ENCODE measurements at places on chromosomes 12 and 14. TPM values are rescaled to one million over a fixed set of nuclear protein-coding genes. Genes with fewer than 3 reads are reported as not detected.
A peak's percentile ranks its signal among the peaks of the same experiment; 100 is the strongest.

The ERH gene
- 295 TPM for total RNA-seq

- no peak for DNase-seq
- H3K36me3 ChIP-seq = no peaks in the 10 kb centered on the region
- peaks cover 24% of the 10 kb centered on the region for H3K4me1 ChIP-seq
- H3K27me3 ChIP-seq = peaks cover 13% of the 10 kb centered on the region
- no peak overlapping the region for H3K4me3 ChIP-seq
- H3K27ac ChIP-seq = no peak overlapping the region
Observed at GRCh38 chr14:22848351-22849164, 12.2 kb downstream of the MMP14 start.

The KRT6A gene
- not detected for total RNA-seq

The TROAP gene
- total RNA-seq = 75.1 TPM

DNA sequence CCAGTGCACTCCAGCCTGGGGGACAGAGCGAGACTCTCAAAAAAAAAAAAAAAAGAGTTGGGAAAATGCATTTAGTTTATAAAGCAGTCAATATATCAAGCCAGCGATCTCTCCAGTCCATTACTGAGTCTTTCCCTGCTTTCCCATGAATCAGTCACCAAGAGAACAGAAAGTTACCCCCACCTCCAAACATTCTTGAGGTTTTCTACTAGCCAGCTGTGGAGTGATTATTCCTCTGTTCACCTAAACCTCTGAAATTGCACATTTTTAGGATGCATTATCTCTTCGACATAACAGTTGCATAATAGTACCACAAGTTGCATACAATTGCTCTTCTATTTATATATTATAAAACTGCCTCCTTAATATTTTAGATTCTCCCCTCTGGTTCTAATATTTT, 134.8 kb upstream of the DIO3 start:
- no peak overlapping the region for H3K4me3 ChIP-seq
- H3K27me3 ChIP-seq = peaks cover 37% of the 10 kb centered on the region
- no peaks in the 10 kb centered on the region for H3K4me1 ChIP-seq
- no peak overlapping the region for H3K27ac ChIP-seq

DNA sequence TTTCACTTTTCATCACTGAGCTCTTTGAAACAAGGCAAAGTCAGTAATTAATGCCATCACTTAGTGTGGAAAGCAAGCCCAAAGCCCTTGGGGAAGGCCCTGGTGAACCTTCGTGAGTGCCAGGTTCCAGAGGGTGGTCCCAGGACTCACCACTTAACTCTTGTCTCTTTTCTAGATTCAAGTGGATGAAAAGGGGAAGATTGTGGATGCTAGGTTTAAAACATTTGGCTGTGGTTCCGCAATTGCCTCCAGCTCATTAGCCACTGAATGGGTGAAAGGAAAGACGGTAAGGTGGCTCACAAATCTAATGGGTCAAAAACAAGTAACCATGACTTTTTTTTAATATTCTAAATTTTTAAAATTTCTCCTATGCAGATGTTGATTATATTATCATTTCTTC, 2.8 kb downstream of the ISCU start:
- no peak overlapping the region for H3K4me3 ChIP-seq
- no peak overlapping the region for H3K27ac ChIP-seq
- H3K36me3 ChIP-seq = peaks cover 51% of the 10 kb centered on the region
- H3K27me3 ChIP-seq = no peaks in the 10 kb centered on the region

- peaks cover 66% of the 10 kb centered on the region for H3K27me3 ChIP-seq
- no peaks in the 10 kb centered on the region for H3K36me3 ChIP-seq
- peak overlapping the region; percentile 70 for H3K4me3 ChIP-seq
- H3K4me1 ChIP-seq = peaks cover 35% of the 10 kb centered on the region
Observed at GRCh38 chr14:53953002-53953827, 3.4 kb downstream of the BMP4 start.

The IL31 gene
- not detected for total RNA-seq

The LRRC9 gene
- total RNA-seq = not detected

The HAL gene
- total RNA-seq = 0.18 TPM

DNA sequence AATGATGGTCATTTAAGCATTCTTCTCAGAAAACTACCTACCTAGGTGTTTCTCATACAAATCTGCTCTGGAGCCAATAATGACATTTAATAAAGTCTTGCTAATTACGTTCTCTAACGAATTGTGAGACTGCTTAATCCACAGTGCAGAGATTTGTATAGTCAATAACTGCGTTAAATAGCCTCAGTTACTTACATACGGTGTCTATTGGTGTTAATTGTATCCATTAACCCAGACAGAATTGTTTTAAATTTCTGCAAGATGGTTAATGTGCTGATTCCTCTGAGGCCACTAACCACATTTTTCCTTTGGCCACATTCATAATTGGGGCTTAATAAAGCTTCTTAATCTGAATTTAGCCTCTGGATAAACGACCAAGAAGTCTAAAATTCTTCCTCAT, 171.7 kb downstream of the SLC41A2 start:
- H3K27ac ChIP-seq = no peak overlapping the region
- H3K4me1 ChIP-seq = no peaks in the 10 kb centered on the region
- no peaks in the 10 kb centered on the region for H3K36me3 ChIP-seq
- peaks cover 2% of the 10 kb centered on the region for H3K27me3 ChIP-seq
- H3K4me3 ChIP-seq = no peak overlapping the region

The ZBTB42 gene
- 5.5 TPM for total RNA-seq

DNA sequence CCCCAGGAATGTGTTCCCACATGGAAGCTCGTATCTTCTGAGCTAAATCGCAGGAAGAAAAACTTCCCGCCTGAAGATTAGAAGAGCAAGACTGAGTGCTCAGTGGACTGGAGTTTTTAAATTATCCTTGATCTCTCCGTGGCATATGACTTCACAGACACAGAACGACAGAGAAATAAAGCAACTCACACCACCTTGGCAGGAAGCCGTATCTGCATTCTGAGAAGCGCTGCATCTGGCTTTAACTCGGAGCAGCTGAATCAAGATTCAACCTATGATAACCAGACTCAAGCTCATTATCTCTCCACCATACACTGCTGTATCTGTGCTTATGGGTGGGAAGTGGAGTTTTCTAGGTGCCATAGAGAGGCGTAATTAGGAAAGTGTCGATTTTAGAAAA, 1482.7 kb downstream of the AACS start:
- no peak overlapping the region for H3K27ac ChIP-seq
- H3K27me3 ChIP-seq = no peaks in the 10 kb centered on the region
- peaks cover 2% of the 10 kb centered on the region for H3K4me1 ChIP-seq
- no peaks in the 10 kb centered on the region for H3K36me3 ChIP-seq
- H3K4me3 ChIP-seq = no peak overlapping the region

DNA sequence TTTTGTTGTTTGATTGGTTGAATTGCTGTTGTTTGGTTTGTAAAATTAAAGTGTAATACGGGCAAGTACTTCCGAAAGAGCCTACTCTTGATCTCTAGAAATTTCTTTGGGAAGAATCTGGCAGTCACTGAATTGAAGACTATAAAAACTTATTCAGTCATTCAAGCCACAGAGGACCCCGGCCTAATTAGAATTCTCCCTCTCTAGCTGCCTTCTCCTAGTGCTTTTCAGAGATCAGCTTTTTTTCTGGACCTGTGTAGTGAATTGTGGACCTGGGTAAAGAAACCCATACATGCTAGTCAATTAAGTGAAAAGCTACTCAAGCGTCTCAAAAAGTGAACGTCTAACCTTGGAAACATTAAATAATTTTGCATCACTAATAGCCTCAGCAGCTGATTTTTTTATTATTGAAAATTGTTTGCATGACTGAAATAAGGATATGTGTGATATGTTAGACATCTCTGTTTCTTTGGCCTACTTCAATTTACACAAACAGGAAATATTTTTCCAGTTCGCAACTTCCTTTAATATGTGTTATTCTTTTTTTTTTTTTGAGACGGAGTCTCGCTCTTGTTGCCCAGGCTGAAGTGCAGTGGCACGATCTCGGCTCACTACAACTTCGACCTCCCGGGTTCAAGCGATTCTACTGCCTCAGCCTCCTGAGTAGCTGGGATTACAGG, 27.2 kb downstream of the EFCAB11 start:
- no peaks in the 10 kb centered on the region for H3K27me3 ChIP-seq
- no peaks in the 10 kb centered on the region for H3K4me1 ChIP-seq
- H3K27ac ChIP-seq = no peak overlapping the region
- DNase-seq = no peak

The GUCY2C gene
- total RNA-seq = not detected

DNA sequence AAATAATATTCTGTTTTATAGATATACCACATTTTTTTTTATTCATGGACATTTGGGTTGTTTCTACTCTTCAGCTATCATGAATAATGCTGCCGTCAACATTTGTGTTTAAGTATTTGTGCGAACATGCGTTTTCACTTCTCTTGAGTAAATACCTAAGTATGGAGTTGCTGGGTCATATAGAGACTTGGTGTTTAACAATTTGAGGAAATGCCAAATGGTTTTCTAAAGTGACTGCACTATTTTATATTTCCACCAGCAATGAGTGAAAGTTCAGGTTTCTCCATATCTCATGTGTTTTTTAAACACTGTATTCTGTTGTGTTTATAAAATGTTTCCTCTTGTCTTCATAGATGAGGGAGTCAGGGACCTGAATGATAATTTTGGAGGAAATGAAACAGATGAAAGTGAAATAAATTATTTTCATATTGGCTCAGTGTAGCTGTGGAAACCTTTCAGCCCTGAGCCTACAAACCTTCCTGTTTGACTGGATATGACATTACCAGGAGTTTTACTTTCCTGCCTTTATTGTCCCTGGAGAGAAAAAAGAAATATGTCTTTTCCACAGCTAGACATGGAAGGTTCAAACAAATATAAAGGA, 26.3 kb downstream of the DAAM1 start:
- H3K4me3 ChIP-seq = no peak overlapping the region
- H3K27me3 ChIP-seq = no peaks in the 10 kb centered on the region
- DNase-seq = no peak

DNA sequence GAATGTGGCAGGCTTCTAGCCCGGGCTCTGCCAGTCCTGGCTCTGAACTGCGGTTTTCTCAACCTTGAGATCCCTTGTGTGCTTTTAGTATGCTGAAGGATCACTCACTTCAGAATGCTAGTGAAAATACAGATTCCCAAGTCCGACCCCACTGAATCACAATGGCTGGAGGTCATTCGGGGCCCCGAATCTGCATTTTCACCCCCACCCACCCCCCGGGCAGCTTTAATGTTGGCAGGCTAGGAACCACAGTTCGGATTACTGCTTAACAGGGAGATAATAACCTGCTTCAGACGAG, 573 bp upstream of the SUSD6 start:
- peaks cover 21% of the 10 kb centered on the region for H3K36me3 ChIP-seq
- no peaks in the 10 kb centered on the region for H3K27me3 ChIP-seq
- no peak for DNase-seq
- peak overlapping the region; percentile 81 for H3K4me3 ChIP-seq
- H3K4me1 ChIP-seq = peaks cover 51% of the 10 kb centered on the region
